Naive thymus-derived CD8-positive, alpha-beta T cell (primary cell): ENCODE measurements at places on chromosomes 1 and 21.

- peaks cover 13% of the 10 kb centered on the region for H3K4me1 ChIP-seq
- H3K36me3 ChIP-seq, result no peaks in the 10 kb centered on the region
- no peaks in the 10 kb centered on the region for H3K27me3 ChIP-seq
Measured at GRCh38 chr1:89363196-89363595, 663 bp upstream of the GBP6 start.

GRCh38 chr21:38984982-38985567 lies 179.3 kb downstream of the ETS2 start:
- no peaks in the 10 kb centered on the region for H3K36me3 ChIP-seq
- DNase-seq, result no peak
- H3K27me3 ChIP-seq, result peaks cover 76% of the 10 kb centered on the region
- peaks cover 18% of the 10 kb centered on the region for H3K4me1 ChIP-seq

DNA sequence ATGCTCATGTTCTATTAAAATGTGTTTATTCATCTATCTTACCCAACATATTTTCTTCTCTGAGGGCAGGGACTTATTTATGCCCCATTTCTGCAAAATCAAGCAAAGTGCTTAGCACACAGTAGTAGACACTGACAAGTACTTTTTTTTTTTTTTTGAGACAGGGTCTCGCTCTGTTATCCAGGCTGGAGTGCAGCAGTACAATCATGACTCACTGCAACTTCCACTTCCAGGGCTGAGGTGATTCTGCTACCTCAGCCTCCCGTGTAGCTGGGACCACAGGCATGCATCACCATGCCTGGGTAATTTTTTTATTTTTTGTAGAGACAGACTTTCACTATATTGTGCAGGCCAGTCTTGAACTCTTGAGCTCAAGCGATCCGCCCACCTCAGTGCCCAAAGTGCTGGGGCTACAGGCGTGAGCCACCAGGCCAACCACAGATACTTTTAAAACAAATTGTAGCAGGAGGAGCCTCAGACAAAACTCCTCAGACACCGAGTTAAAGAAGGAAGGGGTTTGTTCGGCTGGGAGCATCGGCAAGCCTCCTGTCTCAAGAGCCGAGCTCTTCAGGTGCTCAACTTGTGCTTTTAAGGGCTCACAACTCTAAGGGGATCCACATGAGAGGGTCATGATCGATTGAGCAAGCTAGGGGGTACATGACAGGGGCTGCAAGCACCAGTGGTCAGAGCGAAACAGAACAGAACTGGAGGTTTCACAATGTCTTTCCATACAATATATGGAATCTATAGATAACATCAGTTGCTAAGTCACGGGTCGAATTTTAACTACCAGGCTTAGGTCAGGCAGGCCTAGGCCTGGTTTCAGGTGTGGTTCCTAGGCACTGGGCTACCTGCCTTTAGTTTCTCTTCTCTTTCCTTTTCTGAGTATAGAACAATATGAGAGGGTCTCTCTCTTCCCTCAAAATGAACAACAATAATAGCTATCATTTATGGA lies 5.7 kb upstream of the TMEM167B start:
- no peaks in the 10 kb centered on the region for H3K27me3 ChIP-seq
- DNase-seq, result no peak
- H3K36me3 ChIP-seq, result no peaks in the 10 kb centered on the region

GRCh38 chr1:51296383-51297357 lies 33.7 kb downstream of the TTC39A start:
- no peaks in the 10 kb centered on the region for H3K36me3 ChIP-seq
- H3K4me3 ChIP-seq, result peak overlapping the region; percentile 84
- H3K4me1 ChIP-seq, result peaks cover 15% of the 10 kb centered on the region

- H3K36me3 ChIP-seq, result peaks cover 4% of the 10 kb centered on the region
- DNase-seq, result no peak
- H3K27me3 ChIP-seq, result peaks cover 27% of the 10 kb centered on the region
- no peak overlapping the region for H3K4me3 ChIP-seq
Measured at GRCh38 chr1:234294109-234294817, 79.0 kb upstream of the COA6 start.

DNA sequence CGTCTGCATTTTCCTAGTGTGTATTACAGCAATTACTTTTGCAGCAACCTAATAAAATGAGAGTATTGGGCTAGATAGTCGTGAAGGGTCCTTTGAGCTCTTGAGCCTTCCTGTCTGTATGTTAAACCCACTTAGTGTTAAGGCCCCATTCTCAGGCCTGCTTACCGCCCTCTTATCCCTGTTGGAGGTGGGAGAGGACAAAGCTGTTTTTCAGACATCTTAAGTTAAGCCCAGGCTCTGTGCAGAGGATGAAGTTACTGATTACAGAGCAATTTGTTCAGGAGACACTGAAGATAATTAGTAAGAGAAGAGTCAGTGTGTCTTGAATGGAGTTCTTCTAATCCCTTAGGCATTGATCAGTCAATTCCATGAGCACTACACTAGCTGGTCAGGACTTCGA lies 114.6 kb downstream of the UCK2 start:
- H3K4me1 ChIP-seq, result no peaks in the 10 kb centered on the region
- peaks cover 5% of the 10 kb centered on the region for H3K27me3 ChIP-seq
- DNase-seq, result no peak

GRCh38 chr1:56302878-56303277 lies 276.5 kb downstream of the PLPP3 start:
- no peaks in the 10 kb centered on the region for H3K36me3 ChIP-seq
- peaks cover 2% of the 10 kb centered on the region for H3K27me3 ChIP-seq
- H3K4me3 ChIP-seq, result no peak overlapping the region
- H3K4me1 ChIP-seq, result no peaks in the 10 kb centered on the region
- H3K27ac ChIP-seq, result no peak overlapping the region

DNA sequence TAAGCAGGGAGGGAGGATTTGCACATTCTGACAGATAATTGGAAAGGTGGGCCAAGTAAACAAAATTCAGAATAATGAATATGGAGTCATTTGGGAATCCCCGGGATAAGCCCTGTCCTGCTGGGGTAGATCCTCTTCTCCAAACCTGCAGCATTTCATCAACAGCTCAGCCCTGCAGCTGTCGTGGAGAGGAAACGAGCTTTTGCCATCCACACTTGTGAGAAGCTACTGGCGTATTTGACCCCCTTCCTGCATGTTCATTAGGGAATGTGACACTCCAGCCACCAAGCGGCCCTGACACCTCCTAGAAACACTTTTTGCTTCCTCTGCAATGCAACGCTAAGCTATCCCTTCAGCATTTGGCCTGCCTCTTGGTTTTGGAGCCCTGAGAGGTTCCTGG lies 8.0 kb upstream of the LEFTY2 start:
- H3K27ac ChIP-seq, result no peak overlapping the region
- peaks cover 3% of the 10 kb centered on the region for H3K27me3 ChIP-seq
- H3K4me3 ChIP-seq, result no peak overlapping the region
- no peak for DNase-seq

DNA sequence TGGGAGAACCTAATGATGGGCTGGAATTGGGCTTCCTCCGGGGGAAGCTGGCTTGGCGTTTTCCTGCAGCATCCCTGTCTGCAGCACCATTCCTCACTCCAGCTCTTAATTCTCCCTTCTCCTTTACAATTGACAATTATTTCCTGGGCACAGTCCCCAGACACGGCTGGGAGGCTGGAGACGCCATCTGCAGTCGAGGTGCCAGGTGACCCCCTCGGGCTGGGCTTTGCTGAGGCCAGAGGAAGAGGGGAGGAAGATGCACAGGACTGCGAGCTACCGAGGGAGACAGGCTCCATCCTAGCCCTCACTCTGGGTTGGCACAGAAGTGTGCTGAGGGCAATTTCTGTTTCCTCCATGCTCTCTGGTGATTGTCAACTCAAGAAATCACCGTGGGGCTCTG lies 453.8 kb downstream of the PTPRU start:
- H3K4me3 ChIP-seq, result no peak overlapping the region
- no peak overlapping the region for H3K27ac ChIP-seq

GRCh38 chr1:28790377-28791035 lies 21.5 kb upstream of the OPRD1 start:
- H3K27ac ChIP-seq, result no peak overlapping the region
- H3K4me3 ChIP-seq, result no peak overlapping the region
- no peaks in the 10 kb centered on the region for H3K36me3 ChIP-seq

DNA sequence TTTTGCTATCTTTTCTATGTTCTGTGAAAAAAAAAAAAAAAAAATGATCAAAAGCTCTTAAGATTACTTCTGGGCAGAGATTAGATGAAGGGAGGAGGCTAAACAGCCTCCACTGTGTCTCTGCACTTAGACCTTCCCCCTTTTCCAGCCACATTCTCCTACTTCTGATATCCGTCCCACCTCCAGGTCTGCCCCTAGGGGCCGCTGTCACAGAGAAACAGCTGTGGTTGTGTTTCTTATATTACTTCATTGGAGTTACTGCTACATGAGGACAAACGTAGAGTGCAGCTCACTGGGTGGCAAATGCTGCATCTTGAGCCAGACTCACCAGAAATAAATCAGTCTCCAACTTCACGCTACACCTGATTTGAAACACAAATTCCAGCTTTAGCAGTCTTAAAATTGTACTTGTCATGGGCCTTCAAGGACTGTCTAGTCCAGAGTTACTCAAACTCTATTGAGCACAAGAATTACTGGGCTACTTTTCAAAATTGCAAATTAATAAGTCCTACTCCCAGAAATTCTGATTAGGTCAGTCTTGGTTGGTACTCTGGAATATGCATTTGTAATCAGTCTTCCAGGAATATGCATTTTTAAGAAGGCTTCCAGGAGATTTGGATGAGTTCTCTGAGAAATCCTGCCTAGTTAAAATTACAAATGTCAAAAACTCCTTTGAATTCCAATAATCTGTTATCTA lies 125.2 kb upstream of the PTBP2 start:
- no peak overlapping the region for H3K4me3 ChIP-seq
- H3K27me3 ChIP-seq, result peaks cover 15% of the 10 kb centered on the region
- DNase-seq, result no peak
- no peaks in the 10 kb centered on the region for H3K36me3 ChIP-seq
- H3K4me1 ChIP-seq, result no peaks in the 10 kb centered on the region

- H3K4me3 ChIP-seq, result peak overlapping the region; percentile 15
- H3K36me3 ChIP-seq, result no peaks in the 10 kb centered on the region
- H3K27ac ChIP-seq, result peak overlapping the region; percentile 41
Measured at GRCh38 chr1:13759072-13759471, 59.1 kb downstream of the PRDM2 start.

DNA sequence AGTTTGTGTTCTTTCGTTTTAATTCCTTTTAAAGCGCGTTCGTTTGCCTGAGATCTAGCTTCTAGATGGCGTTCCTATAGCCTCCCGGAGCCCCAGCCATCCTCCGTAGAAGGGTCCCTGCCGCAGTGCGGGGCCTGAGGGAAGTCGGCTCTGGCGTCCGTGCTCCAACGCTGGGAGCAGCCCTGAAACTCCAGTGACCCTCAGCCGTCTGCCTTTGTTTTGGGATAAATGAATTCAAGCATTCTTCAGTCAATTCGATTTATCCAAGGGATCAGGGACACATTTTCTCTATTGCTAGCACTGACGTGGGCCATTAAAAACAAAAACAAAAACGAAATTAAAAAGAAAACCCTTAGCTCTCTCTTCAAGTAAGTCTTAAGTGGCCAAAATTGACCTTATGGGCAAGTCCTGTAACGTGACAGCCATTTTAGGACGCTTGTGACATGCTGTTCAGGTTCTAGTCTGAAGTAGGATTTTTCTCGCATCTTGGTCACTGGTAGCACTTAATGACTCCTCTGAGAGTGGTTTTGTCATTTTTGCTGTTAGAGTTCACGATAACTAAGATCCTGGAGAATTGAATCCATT lies 742 bp upstream of the HSPA13 start:
- H3K27ac ChIP-seq, result peak overlapping the region; percentile 100
- no peaks in the 10 kb centered on the region for H3K27me3 ChIP-seq
- peaks cover 11% of the 10 kb centered on the region for H3K4me1 ChIP-seq
- peak overlapping the region; percentile 95 for H3K4me3 ChIP-seq
- no peak for DNase-seq

- no peak overlapping the region for H3K27ac ChIP-seq
- peaks cover 14% of the 10 kb centered on the region for H3K4me1 ChIP-seq
Measured at GRCh38 chr1:94389298-94389697, 28.9 kb upstream of the ABCD3 start.

- no peak overlapping the region for H3K4me3 ChIP-seq
- H3K27ac ChIP-seq, result no peak overlapping the region
- H3K27me3 ChIP-seq, result peaks cover 5% of the 10 kb centered on the region
- H3K36me3 ChIP-seq, result no peaks in the 10 kb centered on the region
- DNase-seq, result peak; percentile 69
Measured at GRCh38 chr21:31604591-31605190, 54.8 kb upstream of the SOD1 start.

- no peak overlapping the region for H3K4me3 ChIP-seq
- no peaks in the 10 kb centered on the region for H3K36me3 ChIP-seq
- peak; percentile 50 for DNase-seq
- H3K4me1 ChIP-seq, result peaks cover 3% of the 10 kb centered on the region
Measured at GRCh38 chr1:17494114-17494729, 45.3 kb upstream of the ARHGEF10L start.

DNA sequence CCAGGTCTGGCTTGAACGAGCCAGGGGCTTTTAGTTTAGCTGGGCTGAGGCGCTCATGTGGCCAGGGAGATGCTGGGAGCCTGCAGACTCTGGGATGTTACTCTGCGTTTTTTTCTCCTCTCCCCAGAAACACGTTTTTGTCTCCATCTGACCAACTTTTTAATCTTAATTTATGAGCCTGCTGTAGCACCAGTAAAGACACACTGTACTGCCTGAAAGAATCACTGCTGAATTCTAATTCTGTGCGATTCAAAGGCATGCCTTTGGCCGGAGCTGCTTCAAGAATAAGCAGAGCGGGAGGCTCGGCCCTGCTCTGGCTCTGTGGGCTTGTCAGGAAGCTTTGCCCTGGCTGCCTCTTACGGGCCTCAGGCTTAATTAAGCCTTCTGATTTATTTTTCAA lies 129.5 kb downstream of the CAMTA1 start:
- H3K4me3 ChIP-seq, result no peak overlapping the region
- peaks cover 5% of the 10 kb centered on the region for H3K36me3 ChIP-seq

GRCh38 chr1:70066711-70067110 lies 138.7 kb downstream of the LRRC40 start:
- no peaks in the 10 kb centered on the region for H3K4me1 ChIP-seq
- no peak overlapping the region for H3K27ac ChIP-seq
- no peak overlapping the region for H3K4me3 ChIP-seq
- DNase-seq, result no peak
- no peaks in the 10 kb centered on the region for H3K27me3 ChIP-seq

- no peak overlapping the region for H3K4me3 ChIP-seq
- no peaks in the 10 kb centered on the region for H3K36me3 ChIP-seq
- H3K4me1 ChIP-seq, result no peaks in the 10 kb centered on the region
- no peak for DNase-seq
Measured at GRCh38 chr1:34070201-34070836, 94.7 kb downstream of the CSMD2 start.

- no peaks in the 10 kb centered on the region for H3K4me1 ChIP-seq
- no peak overlapping the region for H3K4me3 ChIP-seq
- H3K36me3 ChIP-seq, result peaks cover 8% of the 10 kb centered on the region
- DNase-seq, result no peak
Measured at GRCh38 chr1:224831501-224831900, 98.0 kb upstream of the DNAH14 start.

- H3K27ac ChIP-seq, result no peak overlapping the region
- no peaks in the 10 kb centered on the region for H3K4me1 ChIP-seq
- no peaks in the 10 kb centered on the region for H3K36me3 ChIP-seq
- H3K4me3 ChIP-seq, result no peak overlapping the region
- DNase-seq, result no peak
Measured at GRCh38 chr1:239914751-239915231, 176.9 kb upstream of the FMN2 start.

- no peaks in the 10 kb centered on the region for H3K36me3 ChIP-seq
- peaks cover 5% of the 10 kb centered on the region for H3K27me3 ChIP-seq
- no peak overlapping the region for H3K4me3 ChIP-seq
- no peak for DNase-seq
- no peak overlapping the region for H3K27ac ChIP-seq
Measured at GRCh38 chr1:244102468-244102867, 51.4 kb downstream of the ZBTB18 start.

- no peak overlapping the region for H3K4me3 ChIP-seq
- H3K27me3 ChIP-seq, result no peaks in the 10 kb centered on the region
- DNase-seq, result no peak
Measured at GRCh38 chr1:28718586-28719331, 18.0 kb upstream of the YTHDF2 start.

- H3K36me3 ChIP-seq, result no peaks in the 10 kb centered on the region
- no peak for DNase-seq
- no peaks in the 10 kb centered on the region for H3K4me1 ChIP-seq
- H3K27me3 ChIP-seq, result no peaks in the 10 kb centered on the region
Measured at GRCh38 chr21:28207436-28208173, 785.1 kb downstream of the LTN1 start.
